Ascending aorta (tissue), 2 donors: ENCODE measurements at places on chromosomes 16 and 17. TPM values are rescaled to one million over a fixed set of nuclear protein-coding genes. Genes with fewer than 3 reads are reported as not detected.

The ZSCAN10 gene
- not detected for total RNA-seq

The OR3A3 gene
- not detected for total RNA-seq

The CHRNE gene
- total RNA-seq = not detected

The P2RX1 gene
- not detected for total RNA-seq

The ABCA10 gene
- 6.8 TPM for total RNA-seq

The UTS2R gene
- not detected for total RNA-seq

The RNF43 gene
- 0.53 TPM for total RNA-seq

The TAX1BP3 gene
- 165 TPM for total RNA-seq

The CD300A gene
- total RNA-seq = 21.9 TPM

The DDX5 gene
- 564 TPM for total RNA-seq

The FMNL1 gene
- total RNA-seq = 10.7 TPM

The TPSD1 gene
- total RNA-seq = 20.8 TPM

The MAF gene
- total RNA-seq = 41.1 TPM

The KCNH6 gene
- total RNA-seq = not detected

The FLYWCH1 gene
- total RNA-seq = 74.3 TPM

The KRTAP9-6 gene
- not detected for total RNA-seq

The TAC4 gene
- not detected for total RNA-seq

The NUDT7 gene
- total RNA-seq = not detected

The PDIA2 gene
- total RNA-seq = not detected

The SULT1A4 gene
- 20.9 TPM for total RNA-seq

The RBFOX1 gene
- total RNA-seq = not detected

The MYO15A gene
- total RNA-seq = 2.0 TPM

The HASPIN gene
- 2.7 TPM for total RNA-seq

The G6PC1 gene
- total RNA-seq = not detected

The GAS2L2 gene
- total RNA-seq = not detected
